Activated T-helper 1 cell treated with Interleukin-2 at 50 U/mL for 16 hours (primary cell): ENCODE measurements at places on chromosomes 11 and 22.

DNA sequence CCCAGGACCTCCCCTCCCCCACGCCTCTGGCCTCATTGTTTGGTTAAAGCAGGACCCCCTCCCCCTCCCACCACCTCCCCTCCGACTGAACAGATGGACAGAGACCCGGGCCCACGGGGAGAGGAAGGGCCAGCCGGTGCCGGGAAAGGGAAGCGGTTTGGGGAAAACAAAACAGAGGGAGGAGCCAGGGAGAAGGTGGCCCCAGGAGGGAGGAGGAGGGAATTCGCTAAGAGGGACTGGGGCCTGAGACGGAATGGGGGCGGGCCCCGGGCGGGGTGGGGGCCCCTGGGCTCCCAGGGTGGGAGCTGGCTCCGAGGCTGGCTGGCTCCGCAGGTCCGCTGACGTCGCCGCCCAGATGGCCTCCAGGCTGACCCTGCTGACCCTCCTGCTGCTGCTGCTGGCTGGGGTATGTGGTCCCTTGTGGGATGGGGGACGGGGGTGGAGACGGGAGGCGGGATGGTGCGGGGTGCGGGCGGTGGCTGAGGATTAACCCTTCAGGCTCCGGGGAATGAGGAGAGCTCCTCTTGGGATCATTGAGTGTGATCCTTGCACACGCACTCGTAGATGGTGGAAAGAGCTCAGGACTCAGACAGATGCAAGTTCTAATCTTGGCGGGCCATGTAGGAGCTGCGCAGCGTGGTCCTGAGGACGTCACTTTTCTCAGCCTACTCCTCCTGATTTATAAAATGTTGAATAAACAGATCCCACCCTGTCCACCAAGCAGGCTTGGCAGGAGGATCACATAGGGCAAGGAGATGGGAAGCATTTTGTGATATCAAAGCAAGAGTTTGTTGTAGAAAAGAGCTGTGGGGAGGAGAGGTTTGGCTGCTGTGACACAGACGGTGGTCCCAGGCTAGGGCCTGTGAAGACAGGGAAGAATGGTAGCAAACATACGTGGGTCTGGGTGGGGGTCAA lies 688 bp downstream of the SERPING1 start:
- DNase-seq, result no peak

GRCh38 chr11:76683161-76684095 lies 12.9 kb upstream of the LRRC32 start:
- no peak for DNase-seq

GRCh38 chr22:28442264-28442710 lies 237.4 kb downstream of the TTC28 start:
- DNase-seq, result peak; percentile 36

DNA sequence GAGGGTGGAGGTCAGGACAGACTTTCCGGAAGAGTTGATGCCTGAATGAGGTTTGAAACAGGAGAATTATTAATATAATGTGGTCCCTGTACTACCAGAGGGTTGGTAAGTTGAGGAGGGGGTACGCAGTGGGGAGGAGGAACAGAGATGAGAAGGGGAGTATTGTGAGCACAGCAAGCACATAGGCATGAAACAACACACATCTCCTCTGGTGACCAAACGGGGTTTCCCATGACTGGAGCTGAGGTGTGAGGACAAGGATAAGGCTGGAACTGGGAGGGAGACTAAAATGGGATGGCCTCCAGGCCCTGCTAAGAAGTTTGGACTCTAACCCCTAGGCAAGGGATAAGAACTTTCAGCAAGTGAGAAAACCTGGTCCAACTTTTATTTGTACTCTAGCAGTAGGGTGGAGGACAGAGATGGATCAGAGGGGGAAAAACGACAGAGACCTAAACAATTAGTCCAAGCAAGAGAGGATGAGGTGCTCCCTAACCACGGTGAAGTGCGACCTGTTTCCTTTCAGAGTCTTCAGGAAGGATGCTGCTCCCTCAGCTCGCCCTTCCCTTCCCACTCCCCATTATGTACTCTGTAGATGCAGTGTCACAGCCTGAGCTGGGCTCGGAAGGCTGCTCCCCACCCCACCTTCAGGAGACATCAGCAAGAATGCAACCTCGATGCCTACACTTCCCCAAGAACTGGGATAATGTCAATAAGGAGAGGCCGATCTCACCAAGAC lies 59.2 kb downstream of the BTG4 start:
- DNase-seq, result no peak

- no peak for DNase-seq
These were observed 12.8 kb downstream of the ETS1 start for GRCh38 chr11:128574576-128575011.

GRCh38 chr11:45333001-45333971 lies 47.1 kb upstream of the SYT13 start:
- no peak for DNase-seq

GRCh38 chr11:75270896-75271418 lies 30.4 kb downstream of the TPBGL start:
- DNase-seq, result no peak

DNA sequence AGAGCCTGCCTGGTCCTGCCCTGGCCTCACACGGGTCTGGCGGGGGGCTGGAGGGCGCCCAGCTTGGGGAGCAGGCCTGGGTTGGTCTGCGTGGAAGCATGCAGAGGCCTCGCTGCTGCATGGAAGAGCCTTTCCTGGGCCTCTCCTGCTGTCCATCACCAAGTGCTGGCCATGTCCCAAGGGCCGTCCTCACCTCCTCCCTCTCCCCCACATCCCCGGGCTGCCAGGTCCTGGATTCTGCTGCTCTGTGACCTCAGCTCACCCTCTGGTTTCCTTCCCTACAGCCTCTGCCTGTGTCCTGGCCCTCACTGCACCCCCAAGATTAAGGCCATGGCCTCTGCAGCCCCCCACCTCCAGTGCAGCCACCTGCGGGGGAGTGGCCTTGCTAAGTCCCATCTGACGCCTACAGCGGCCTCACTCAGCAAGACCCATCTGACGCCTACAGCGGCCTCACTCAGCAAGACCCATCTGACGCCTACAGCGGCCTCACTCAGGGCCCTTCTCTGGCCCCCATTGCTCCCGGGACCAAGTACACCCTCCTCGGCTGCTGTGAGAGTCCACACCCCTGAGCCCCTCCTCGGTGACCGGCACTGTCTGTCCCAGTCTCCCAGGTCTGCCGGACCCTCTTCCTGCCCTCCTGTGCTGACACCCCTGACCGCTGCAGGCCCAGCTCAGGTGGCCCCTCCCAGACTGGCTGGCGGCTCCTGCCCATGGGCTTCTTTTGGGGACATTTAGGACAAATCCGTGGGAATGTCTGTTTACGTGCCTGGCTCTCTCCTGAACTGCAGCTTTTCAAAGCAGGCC lies 119.5 kb upstream of the B3GAT1 start:
- DNase-seq, result no peak

DNA sequence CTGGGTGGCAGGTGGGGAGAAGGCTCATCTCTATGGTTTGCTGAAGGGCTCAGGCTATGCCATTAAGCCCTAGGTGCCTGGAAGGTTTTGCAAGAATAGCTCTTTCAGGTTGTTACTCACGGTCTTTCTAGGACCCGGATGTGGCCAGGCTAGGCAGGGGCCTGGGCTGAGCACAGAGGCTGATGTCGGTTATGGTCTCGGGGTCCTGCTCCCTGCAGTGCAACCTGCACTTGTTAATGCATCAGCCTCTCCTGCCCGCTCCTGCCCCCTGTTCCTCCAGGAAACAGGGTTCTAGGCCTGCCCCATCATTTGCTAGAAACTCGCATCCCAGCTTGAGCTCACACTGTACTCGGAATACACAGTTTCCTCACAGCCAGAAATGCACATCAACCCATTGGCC lies 79.1 kb upstream of the SLC22A12 start:
- no peak for DNase-seq

DNA sequence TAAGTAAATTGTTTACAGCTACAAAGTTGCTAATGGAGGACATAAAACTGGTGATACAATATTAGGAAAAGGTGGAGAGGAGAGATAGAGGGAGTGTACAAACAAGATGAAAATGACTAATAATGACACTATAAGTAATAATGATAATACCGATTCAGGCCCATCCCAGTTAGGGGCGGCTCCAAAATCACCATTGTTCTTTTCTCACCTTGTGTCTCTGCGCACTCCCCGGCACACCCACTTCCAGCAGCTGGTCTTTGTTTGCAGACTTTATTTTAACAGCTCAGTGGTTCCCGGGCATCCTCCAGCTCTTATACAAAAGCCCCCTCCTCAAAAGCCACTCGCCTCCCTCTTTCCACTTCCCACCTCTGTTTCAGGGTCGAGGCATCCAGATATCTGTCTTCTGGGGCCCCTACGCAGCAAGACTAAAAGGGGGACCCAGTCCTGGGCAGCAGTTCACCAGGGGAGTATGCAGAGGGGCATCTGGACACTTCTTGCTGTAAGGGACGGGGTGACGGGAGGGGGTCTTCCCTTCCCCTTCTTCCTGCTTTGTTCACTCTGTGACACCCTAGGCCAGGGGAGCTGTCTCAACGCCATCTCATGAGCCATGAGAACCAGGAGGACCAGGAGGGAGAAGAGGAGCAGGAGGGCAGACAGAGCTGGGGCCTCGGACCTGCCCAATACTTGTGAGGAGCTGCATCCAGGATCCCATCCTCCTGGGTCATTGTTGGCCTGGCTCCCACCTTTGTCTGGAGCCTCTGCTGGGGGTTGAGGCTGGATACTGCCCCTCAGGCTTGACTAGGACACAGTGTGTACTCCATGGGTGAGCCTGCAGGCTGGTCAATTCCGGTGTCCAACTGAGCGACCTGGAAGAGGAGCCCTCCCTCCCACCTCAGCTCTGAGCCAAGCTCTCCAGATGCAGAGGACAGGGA lies 2.7 kb downstream of the APOL2 start:
- no peak for DNase-seq
